Body of pancreas (tissue), 4 donors: ENCODE measurements at places on chromosomes 16 and 17. TPM values are rescaled to one million over a fixed set of nuclear protein-coding genes. Genes with fewer than 3 reads are reported as not detected.
A peak's percentile ranks its signal among the peaks of the same experiment; 100 is the strongest.

The KRTAP9-2 gene
- total RNA-seq, result not detected

DNA sequence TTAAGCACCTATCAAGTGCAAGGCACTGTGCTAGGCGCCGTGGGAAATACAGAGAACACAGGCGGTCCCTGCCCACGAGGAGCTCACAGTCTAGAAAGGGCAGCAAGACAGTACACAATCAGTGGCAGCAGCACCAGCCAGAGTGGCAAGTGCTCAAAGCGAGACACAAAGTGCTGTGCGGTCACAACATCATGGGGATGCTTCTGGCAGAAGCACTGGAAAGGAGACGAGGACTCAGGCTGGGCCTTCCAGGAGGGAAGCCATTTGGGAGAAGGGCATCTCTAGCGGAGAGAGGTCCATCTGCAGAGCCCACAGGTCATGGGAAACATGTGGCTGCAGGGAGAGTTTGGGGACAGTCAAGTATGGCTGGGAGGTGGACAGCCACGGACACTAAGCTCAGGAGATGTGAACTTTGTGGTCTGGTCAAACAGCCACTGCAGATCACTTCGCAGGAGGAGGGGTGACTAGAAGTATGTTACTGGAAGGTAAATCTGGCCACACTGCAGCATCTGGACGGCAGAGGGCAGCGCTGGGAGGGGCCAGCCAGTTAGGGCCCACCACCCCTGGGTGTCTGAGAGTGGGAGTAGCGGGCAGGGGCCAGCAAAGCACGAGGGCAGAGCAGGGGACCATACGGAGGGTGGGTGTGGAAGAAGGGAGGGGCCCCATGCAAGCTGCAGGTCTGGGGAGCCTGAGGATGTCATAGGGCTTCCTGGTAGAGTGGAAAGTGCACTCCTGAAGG lies 71.1 kb downstream of the N4BP1 start:
- H3K36me3 ChIP-seq, result peaks cover 6% of the 10 kb centered on the region
- peaks cover 14% of the 10 kb centered on the region for H3K4me1 ChIP-seq
- no peaks in the 10 kb centered on the region for H3K27me3 ChIP-seq
- DNase-seq, result peak; percentile 28
- no peak overlapping the region for H3K4me3 ChIP-seq
- no peak overlapping the region for H3K27ac ChIP-seq

DNA sequence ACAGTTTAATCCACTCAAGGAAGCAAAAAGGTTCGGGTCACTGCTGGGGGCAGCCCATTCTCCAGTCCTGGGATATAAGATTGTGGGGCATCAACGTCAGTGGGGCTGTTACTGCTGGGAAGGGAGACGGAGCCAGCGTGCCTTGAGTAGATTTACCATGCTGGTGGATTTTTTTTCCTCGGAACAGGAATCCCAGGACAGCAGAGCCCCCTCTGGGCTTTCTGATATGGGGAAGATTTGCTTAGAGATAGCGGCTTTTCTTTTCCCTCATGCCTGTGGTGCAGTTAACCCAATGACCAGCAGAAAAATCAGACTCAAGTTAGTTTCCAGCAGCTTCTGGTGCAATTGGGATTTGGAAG lies 35.4 kb downstream of the WSCD1 start:
- H3K4me3 ChIP-seq, result no peak overlapping the region
- H3K27me3 ChIP-seq, result no peaks in the 10 kb centered on the region
- no peaks in the 10 kb centered on the region for H3K36me3 ChIP-seq
- no peak overlapping the region for H3K27ac ChIP-seq

DNA sequence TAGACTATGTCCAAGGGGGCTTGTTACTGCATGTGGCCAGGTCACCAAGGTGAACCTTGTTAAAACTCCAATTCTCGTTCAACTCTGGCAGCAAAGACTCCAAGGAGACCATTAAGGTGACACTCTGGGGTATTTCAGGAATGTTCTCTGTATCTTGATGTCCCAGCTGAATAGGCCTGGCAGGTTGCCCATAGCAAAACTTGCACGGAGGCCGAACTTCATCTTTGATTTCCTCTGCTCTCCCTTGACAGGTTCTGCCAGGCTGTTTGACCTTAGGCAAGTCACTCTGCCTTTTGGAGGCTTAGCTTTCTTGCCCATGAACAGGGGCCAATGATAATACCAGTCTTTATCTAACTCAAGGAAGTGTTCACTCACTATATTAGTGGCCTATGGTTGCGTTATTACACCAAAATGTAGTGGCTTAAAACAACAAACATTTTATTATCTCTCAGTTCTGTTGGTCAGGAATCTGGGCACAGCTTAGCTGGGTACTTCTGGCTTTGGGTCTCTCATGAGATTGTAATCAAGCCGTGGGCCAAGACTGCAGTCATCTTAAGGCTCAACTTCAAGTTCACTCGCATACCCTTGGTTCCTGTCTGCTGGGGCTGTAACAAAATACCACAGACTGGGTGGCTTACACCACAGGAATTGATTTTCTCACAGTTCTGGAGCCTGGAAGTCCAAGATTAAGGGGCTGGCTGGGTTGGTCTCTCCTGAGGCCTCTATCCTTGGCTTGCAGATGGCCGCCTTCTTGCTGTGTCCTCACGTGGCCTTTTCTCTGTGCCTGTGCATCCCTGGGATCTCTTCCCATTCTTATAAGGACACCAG lies 168.5 kb downstream of the UTP18 start:
- no peak for DNase-seq
- H3K27ac ChIP-seq, result no peak overlapping the region
- H3K27me3 ChIP-seq, result no peaks in the 10 kb centered on the region
- H3K4me1 ChIP-seq, result no peaks in the 10 kb centered on the region
- H3K4me3 ChIP-seq, result no peak overlapping the region

The CTRB2 gene
- total RNA-seq, result 32,261 TPM

The CLEC19A gene
- not detected for total RNA-seq

- H3K4me3 ChIP-seq, result no peak within 1 kb of the TSS
- no peaks in the 10 kb centered on the region for H3K27me3 ChIP-seq
- no peaks in the 10 kb centered on the region for H3K4me1 ChIP-seq
- H3K36me3 ChIP-seq, result no peaks in the 10 kb centered on the region
- DNase-seq, result no peak
These were observed at the start of gene KRTAP3-1 for GRCh38 chr17:41008811-41009210. Gene KRTAP3-1 (minus strand): TSS chr17:41009128. CDS start chr17:41009074, 54 bp downstream.

GRCh38 chr17:75707079-75707571 lies 14.1 kb upstream of the ITGB4 start:
- H3K4me3 ChIP-seq, result no peak overlapping the region
- peaks cover 23% of the 10 kb centered on the region for H3K36me3 ChIP-seq
- no peaks in the 10 kb centered on the region for H3K27me3 ChIP-seq
- DNase-seq, result no peak

GRCh38 chr17:49775546-49776260 lies 11.8 kb upstream of the FAM117A start:
- no peak overlapping the region for H3K27ac ChIP-seq
- no peak for DNase-seq
- no peaks in the 10 kb centered on the region for H3K27me3 ChIP-seq
- H3K36me3 ChIP-seq, result no peaks in the 10 kb centered on the region
- H3K4me3 ChIP-seq, result no peak overlapping the region
- H3K4me1 ChIP-seq, result no peaks in the 10 kb centered on the region

The PIK3R6 gene
- total RNA-seq, result 0.66 TPM
